CD4-positive, alpha-beta T cell treated with Interleukin-12 subunit alpha and Interleukin-12 subunit beta, for 1 hour (primary cell): ENCODE measurements at places on chromosomes 6 and 20.

DNA sequence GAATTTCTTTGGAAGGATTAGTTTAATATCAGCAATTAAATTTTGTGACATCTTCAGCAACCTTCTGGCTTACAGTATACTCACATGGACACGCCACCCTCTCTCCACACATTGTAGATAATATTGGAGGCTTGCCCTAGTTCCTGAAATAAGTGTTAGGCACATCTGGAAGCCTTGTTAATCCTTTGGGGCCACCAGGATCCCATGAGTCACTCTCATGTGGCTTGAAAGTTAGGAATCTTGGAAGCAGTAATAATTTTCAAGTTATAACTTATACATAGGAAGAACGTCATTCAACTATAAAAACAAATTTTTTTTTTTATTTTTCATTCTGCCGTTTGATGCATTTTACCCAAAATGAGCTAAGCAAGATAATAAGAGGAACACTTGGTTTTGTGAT, 20.5 kb downstream of the LAMA4 start:
- DNase-seq: no peak

- DNase-seq: no peak
These were observed 8.0 kb upstream of the PMEPA1 start for GRCh38 chr20:57717797-57718196.

- DNase-seq: no peak
These were observed 74.7 kb upstream of the TCF21 start for GRCh38 chr6:133814238-133814637.

DNA sequence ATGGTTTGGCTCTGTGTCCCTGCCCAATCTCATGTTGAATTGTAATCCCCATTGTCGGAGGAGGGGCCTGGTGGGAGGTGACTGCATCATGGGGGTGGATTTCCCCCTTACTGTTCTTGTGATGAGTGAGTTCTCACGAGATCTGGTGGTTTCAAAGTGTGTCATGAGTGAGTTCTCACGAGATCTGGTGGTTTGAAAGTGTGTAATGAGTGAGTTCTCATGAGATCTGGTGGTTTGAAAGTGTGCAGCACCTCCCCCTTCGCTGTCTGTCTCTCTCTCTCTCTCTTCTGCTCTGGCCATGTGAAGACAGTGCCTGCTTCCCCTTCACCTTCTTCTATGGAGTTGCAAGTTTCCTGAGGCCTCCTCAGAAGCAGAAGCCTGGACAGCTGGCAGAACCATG, 87.6 kb downstream of the MYLK4 start:
- DNase-seq: no peak

- DNase-seq: no peak
These were observed 2.0 kb downstream of the ZNF318 start for GRCh38 chr6:43367245-43367984.

- no peak for DNase-seq
These were observed 12.2 kb downstream of the LAMA5 start for GRCh38 chr20:62354811-62355341.

DNA sequence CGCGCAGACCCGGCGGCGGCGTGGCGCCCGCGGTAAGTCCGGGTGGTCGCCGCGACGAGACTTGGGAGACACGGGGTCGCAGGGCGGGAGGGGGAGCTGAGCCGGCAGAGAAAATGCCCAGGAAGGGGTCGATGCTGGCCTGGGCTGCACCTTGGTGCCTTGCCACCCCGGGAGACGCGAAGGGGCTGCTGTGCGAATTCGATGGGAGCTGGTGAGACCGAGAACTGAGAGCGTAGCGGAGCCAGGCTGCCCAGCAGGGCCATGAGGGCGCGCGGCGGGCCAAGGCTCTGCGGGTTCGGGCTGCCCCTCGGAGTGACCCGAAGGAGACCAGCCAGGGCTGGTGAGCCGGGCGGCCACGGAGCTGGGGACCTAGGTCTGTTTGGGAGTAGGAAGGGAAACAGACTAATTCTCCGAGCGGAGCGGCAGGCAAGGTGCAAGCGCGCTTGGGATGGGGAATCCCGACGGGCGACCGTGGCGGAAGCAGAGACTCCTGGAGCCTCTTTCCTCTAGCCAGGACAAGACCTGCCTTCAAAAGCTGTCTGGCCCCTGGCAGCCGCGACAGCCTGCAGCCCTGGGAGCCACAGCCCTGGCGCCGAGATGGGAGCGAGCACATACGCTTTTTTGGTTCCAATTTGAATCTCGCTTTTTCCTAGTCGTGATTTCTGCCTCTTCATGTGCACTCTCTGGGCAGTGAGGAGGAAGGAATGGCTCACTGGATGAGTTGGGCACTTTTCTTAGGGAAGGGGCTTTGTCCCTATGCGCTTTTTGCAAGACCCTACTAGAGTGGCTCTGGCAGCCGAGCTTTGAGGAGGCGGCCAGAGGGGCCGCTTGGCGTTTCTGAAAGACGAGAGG, 691 bp downstream of the SYNDIG1 start:
- no peak for DNase-seq

- no peak for DNase-seq
These were observed 185.8 kb upstream of the RAB32 start for GRCh38 chr6:146357578-146358430.

DNA sequence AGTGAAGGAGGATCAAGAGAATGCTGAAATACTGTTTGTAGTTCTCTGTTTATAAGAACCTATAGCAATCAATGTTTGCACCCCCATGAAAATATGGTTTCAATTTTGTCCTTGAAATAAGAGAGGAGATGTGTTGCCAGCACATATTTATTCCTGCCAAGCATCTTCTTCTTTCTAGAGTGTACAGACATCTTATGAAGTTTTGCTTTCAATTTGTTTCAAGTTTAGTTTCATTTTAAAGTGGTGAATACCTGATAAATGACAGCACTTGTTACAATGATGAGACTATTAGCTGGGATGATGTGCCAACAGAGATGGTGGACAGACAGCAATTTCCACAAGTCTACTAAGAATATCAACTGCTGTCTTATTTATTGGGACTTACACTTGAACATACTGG, 39.2 kb upstream of the CENPW start:
- no peak for DNase-seq

- no peak for DNase-seq
These were observed 1188.0 kb downstream of the GRIK2 start for GRCh38 chr6:102581378-102582124.
